ENCODE measurements at places on chromosomes 6 and 20.
A peak's percentile ranks its signal among the peaks of the same experiment; 100 is the strongest.

GRCh38 chr6:136282906-136283305 is 6.7 kb downstream of the BCLAF1 start:
- DNase-seq: no peak

DNA sequence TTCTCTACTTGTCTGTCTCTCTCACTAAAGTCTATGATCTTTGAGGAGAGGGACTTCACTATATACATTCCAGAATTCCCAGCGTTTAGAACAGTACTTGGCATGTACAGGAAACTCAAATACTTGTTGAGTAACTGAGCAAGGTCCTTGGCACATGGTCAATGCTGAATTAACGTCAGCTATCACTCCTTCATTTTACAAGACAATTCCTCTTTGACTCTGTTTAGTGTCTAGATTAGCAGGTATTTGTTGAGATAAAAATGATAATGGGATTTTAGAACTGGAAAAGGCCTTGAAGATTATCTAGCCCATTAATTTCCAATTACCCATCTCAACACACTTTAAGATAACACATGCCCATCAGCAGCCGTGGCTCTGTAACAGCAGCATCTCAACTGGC is 6.6 kb upstream of the GUCA1B start:
- DNase-seq: peak; percentile 30

DNA sequence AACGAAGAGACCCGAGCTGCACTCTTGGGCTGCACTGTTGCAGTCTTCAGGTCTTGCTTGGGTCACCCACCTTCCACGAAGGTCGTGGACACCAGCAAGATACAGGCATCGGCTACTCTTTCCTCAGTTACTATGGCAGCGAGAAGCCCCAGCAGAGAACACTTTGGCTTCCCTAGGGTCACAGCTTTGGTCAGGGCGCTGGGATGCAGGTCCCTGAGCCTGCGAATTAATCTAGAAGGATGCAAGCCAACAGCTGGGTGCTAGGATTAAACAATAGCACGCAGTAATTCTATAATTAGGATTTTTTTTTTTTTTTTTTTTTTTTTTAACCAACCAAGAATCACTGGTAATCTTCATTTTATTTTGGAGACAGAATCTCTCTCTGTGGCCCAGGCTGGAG is 2.1 kb downstream of the KHDC3L start:
- DNase-seq: no peak

GRCh38 chr20:57899554-57899953 is 189.7 kb upstream of the PMEPA1 start:
- no peak for DNase-seq

DNA sequence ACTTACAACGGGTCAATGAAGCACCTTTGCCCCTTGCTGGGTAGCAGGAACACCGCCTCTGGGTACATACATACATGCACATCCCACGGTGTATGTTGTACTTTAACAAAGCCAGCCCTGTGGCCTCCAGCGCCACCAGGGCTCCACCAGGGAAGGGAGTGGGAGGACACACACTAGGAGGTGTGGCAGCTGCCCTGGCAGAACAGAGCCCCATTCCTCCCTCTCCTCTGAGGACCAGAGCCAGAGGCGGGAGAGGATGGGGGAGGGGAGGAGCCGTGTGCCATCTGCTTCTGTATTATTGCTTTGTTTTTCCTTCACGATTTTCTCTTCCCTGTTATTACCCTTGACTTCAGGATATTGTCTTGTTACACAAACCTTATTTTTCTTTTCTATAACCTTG is 105.8 kb upstream of the TRAF3IP2 start:
- no peak for DNase-seq

DNA sequence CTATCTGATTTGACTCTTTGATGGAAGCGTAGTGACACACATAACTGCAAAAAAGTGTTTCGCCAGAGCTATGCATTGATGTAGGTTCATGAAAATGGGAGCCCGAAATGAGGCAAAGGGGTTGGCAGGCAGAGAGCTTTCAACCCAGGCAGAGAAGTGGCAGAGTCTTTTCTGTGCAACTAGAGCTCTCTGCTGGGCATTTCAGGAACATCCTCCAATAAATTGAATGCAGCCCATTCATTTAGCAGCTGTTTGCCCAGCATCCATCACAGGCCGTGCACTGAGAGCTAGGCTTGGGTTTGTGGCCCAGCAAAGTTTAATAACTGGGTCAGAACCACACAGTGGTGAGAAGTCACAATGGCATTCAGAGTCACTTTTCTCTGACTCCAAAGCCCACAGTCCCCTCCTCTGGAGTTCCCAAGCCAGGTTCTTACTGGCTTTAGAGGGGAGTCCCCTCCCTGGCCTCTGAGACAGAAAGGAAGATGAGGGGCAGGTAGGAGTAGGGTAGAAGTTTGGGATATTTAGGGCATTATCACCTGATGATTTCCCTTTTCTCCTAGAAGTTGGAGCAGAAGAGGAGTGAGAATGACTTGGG is 31.8 kb upstream of the ELMO2 start:
- DNase-seq: peak; percentile 32

GRCh38 chr6:113909224-113909856 is 52.2 kb downstream of the MARCKS start:
- DNase-seq: peak; percentile 79

DNA sequence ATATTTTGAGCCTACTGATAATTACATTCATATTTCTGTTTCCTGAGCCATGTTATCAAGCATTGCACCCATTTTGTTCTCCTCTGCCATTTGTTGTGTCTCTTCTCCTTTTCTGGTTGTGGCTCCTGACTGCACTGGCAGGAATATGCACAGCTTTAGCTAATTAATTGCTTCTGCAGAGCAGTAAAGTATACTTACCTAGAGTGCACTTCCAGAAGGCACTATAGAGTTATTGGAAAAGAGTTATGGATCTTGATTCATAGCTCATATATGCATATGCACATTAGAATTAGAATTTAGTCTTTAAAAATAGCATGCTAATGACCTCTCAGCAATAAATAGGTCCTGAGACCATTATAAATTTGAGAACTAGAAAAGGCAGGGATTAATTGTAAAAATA is 262.6 kb downstream of the NKAIN2 start:
- DNase-seq: no peak

DNA sequence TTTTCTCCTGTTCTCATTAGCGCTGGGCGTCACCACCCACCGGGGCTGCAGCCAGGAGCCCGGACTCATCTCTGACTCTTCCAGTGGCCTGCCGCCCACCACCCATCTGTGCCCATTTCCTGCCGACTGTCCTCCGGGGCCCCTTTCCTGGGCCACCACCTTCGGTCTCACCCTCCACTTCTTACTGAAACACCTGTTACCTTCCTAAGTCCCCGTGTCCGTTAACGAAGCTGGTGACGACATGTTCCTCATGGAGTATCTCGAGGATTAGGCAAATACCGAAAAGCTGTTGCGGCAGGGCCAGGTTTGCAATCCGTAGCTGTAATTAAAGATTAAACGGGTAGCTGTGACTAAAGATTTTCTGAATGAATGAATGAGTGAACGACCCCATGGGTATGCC is 80.2 kb downstream of the SRC start:
- no peak for DNase-seq

- DNase-seq: no peak
These were observed 562.8 kb downstream of the UTRN start for GRCh38 chr6:144847916-144848315.

- no peak for DNase-seq
These were observed 2.3 kb upstream of the GMDS start for GRCh38 chr6:2247664-2248063.
